ENCODE measurements at places on chromosomes 11 and 22. TPM values are rescaled to one million over a fixed set of nuclear protein-coding genes. Genes with fewer than 3 reads are reported as not detected.

The LAYN gene
- total RNA-seq = 16.9 TPM

The TP53AIP1 gene
- not detected for total RNA-seq

The SYT13 gene
- total RNA-seq = under 0.01 TPM

The ARHGAP8 gene
- 0.28 TPM for total RNA-seq

The CBX7 gene
- 3.3 TPM for total RNA-seq

The VWA5A gene
- total RNA-seq = 11.5 TPM

The PARVB gene
- total RNA-seq = 48.1 TPM

The TMEM121B gene
- under 0.01 TPM for total RNA-seq

The CASP1 gene
- 14.7 TPM for total RNA-seq

The GP1BB gene
- 0.77 TPM for total RNA-seq

The UQCC3 gene
- total RNA-seq = 13.2 TPM

The OR6A2 gene
- total RNA-seq = 0.28 TPM

The UBQLNL gene
- not detected for total RNA-seq

The SERPIND1 gene
- total RNA-seq = not detected

The SLC25A18 gene
- not detected for total RNA-seq

The TRIM51 gene
- total RNA-seq = not detected

The TRPC6 gene
- 2.1 TPM for total RNA-seq

The SLC22A12 gene
- not detected for total RNA-seq

The PNPLA5 gene
- not detected for total RNA-seq

The SHANK2 gene
- 5.0 TPM for total RNA-seq

The SAA1 gene
- total RNA-seq = 3.1 TPM

The BARX2 gene
- not detected for total RNA-seq

The USP2 gene
- 0.38 TPM for total RNA-seq

The YPEL4 gene
- total RNA-seq = 2.8 TPM

The OR51I1 gene
- total RNA-seq = not detected

The BRSK2 gene
- total RNA-seq = 0.58 TPM

The OR5P2 gene
- total RNA-seq = not detected

The CCDC157 gene
- 1.7 TPM for total RNA-seq

The CNGA4 gene
- 0.19 TPM for total RNA-seq

The SAA4 gene
- total RNA-seq = not detected

The PLEKHB1 gene
- 1.1 TPM for total RNA-seq

The FAM181B gene
- total RNA-seq = under 0.01 TPM

The CRYBB3 gene
- not detected for total RNA-seq

The IL10RA gene
- not detected for total RNA-seq

The HEPACAM gene
- total RNA-seq = not detected

The CYB5R2 gene
- total RNA-seq = 3.4 TPM

The PPP6R2 gene
- total RNA-seq = 57.1 TPM

The FREY1 gene
- total RNA-seq = 0.96 TPM

The FGF4 gene
- total RNA-seq = not detected
